ENCODE measurements at places on chromosomes 4 and X. TPM values are rescaled to one million over a fixed set of nuclear protein-coding genes. Genes with fewer than 3 reads are reported as not detected.

The USP51 gene
- 1.9 TPM for total RNA-seq

The ZAR1 gene
- not detected for total RNA-seq

The CT45A2 gene
- not detected for total RNA-seq

The CCDC110 gene
- total RNA-seq = 2.5 TPM

The RAB41 gene
- not detected for total RNA-seq

The CDKL2 gene
- total RNA-seq = 1.3 TPM

The MAGEA4 gene
- total RNA-seq = not detected
